ENCODE measurements at places on chromosomes 16 and 17.

GRCh38 chr17:18235743-18236256 lies 10.4 kb downstream of the LLGL1 start:
- DNase-seq = no peak

DNA sequence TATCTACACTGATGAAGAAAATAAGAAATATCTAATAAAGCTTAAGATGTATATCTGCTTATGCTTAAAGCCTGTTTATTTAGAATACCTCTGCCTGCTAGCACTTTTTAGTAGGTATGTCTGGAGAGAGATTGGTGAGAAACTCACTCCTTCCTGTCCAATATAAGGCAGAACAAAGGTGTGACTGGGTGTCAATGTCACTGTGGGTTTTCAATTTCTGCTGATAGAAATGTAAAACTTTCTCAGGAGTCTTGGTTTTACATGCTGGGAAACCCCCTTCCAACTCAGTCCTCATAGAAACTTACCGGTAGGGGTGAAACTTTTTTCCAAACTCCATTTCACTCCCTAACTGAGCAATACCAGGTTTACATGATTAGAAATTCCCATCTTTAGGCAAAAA lies 17.8 kb upstream of the MPHOSPH6 start:
- no peak for DNase-seq

- DNase-seq = no peak
These were observed 83.4 kb downstream of the TNFRSF13B start for GRCh38 chr17:16888413-16889087.

DNA sequence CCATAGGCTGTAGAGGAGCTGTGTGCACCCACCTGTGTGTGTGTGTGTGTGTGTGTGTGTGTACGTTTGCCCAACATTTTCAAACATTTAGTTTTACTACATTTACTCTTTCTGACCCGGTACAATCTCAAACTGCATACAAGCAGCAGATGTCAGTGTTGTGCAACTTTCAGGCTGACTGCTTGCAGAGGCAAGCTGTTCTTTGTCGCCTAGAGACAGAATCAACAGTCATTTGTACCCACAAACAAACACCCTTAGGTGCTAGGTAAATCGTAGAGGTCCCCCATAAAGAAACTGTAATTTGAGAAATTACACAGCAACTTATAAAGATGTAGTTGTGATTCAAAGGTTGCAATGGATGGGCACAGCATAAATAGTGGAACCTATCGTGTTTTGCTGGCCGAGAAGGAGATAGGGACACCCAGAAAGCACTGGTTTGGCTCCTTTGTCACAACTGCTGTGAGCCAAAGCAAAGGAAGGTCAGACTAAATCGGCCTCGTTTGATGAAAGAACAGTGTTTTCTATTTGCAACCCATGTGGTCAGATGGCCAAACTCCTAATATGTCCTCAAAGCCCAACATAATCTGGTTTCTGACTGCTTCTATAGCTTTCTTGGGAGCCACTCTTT lies 478.4 kb downstream of the TOX3 start:
- DNase-seq = peak; percentile 76

DNA sequence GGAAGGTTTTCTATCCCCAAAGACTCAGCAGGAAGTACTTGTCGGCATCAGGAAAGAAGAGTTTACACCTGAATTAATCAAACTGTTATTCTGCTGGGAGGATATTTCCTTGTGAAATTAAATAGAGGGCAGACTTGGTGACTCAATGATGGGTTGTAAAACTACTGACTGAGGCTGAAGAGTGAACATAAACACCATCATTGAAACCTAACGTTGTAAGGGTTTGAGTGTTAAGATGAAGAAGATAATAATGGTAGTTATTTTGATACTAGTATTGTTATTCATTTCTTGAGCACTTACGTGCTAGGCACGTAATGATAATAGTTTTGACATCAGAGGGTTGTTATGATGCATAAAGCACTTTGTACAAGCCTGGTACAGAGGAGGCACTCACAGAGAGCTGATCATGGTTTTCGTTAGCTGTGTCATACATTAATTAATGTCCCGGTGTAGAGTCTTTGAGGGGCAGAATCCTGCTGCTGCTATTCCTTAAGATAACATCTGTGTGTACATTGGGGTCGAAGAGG lies 64.2 kb upstream of the CACNG3 start:
- DNase-seq = no peak

- DNase-seq = peak; percentile 39
These were observed at the start of gene ENO3 for GRCh38 chr17:4950746-4951204. TSS of gene ENO3 (plus strand) at chr17:4951119. CDS start at chr17:4951830, 711 bp downstream.

GRCh38 chr16:142405-142967 lies 4.0 kb upstream of the NPRL3 start:
- DNase-seq = no peak

DNA sequence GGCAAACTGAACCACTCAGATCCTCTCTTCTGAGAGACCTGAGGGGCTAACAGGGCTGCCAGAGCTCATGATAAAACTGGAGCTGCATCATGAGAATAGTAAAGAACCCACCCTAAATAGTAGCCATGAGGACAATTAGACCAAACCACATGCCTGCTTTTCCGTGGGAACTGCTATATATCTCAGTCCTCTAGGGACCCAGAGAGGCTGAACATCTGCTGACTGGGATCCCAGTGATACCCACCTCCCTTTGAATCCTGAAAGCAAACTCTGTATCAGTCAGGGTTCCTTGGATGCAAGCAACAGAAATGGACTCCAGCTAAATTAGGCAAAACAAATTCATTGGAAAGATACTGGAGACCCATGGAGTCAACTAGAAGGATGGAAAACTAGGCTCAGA lies 6.5 kb downstream of the MT1X start:
- DNase-seq = no peak

- DNase-seq = no peak
These were observed 205.4 kb upstream of the HS3ST3A1 start for GRCh38 chr17:13807103-13807502.

DNA sequence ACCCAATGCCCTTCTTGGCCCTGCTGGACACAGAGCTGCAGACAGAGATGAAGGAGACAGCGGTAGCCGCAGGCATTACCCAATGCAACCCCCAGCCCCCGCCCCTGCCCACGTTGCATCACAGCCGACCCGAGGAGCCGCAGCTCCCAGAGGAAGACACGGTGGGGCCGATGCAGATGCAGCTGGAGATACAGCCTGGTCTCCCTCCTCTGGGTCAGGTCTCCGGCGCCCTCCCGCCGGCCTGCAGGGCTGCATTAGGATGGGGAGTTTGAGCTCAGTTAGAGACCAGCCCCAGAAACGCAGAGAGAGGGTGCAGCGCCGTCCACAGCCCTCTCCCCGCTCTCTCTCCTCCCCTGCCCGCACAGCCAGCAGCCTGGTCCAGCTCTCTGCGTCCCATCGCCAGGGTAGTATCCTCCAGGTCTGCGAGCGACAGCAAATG lies 19.4 kb upstream of the UBE2I start:
- DNase-seq = no peak

DNA sequence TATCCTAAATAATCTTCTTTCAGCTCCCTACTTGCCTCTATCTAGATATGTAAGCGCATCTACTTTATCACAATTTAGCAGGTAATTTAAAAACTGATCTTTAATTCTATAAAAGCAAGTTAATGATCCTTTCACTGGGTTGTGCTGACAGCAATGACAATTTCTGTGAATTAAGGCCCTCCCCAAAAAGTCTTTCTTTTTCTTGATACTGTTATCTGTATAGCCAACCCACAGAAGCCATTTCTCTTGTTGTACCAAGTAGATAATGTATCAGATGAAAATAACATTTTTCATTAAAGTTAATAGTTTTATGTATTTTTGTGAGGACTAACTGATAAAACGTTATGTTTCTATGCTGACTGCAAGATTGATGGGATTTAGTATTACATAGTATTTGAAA lies 3.8 kb downstream of the ZPBP2 start:
- DNase-seq = no peak

- peak; percentile 99 for DNase-seq
These were observed at the start of gene POLR3E for GRCh38 chr16:22297114-22297870. TSS of gene POLR3E (plus strand) at chr16:22297409. CDS start at chr16:22302969, 5,560 bp downstream.

DNA sequence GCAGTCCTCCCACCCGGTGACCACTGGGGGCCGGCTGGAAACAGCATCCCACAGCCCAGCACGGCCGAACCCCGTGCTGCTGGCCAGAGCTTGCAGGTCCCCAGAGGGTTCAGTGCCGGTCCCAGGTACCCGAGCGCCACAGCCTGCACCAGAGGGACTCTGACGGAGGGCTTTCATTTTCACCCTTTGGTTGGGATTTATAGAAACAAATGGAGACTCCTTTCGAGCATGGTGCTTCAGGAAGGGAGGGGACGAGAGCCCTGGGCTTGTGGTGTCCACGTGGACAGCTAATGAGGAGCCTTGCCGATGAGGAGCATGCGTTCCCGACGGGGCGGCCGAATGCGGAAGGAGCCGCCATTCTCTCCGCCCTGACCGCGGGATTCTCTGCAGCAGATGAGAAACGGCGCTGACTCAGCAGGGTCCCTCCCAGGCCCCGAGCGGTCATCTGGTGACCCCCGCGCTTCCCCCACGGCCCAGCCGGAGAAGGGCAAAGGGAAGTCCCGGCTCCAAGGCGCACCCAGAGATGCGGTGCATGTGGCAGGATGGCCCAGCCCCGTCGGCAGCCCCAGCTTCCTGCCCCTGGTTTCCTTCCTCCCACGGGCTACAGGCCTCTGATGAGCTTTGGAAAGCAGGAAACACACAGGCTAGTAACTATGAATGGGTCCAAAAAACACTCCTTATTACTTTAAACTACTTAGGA lies 9.8 kb downstream of the SLC38A10 start:
- peak; percentile 11 for DNase-seq

- DNase-seq = peak; percentile 83
These were observed 4.3 kb downstream of the AMDHD2 start for GRCh38 chr16:2524339-2524938.

DNA sequence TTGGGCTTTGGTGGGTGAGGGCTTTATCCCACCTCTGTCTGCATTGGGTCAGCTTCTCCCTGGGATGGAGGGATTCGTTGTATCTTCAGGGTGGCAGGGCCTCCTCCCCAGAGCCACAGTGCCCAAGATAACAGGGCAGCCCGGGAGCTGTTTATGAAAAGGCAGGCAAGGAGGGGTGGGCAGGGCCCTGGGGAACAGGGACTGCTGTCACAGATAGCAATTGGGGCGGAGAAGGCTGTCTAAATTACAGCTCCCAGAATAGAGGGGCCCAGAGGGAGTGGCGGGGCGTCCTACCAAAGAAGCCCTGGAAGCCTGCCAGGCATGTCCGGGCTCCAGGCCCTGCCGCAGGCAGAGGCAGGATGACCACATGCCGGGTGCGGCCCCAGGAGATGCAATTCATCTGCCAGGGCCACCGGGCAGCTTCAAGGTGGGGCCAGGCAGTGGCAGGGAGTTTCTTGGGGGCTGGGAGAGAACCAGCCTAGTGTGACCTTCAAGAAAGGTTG lies 18.8 kb upstream of the PHOSPHO1 start:
- no peak for DNase-seq

DNA sequence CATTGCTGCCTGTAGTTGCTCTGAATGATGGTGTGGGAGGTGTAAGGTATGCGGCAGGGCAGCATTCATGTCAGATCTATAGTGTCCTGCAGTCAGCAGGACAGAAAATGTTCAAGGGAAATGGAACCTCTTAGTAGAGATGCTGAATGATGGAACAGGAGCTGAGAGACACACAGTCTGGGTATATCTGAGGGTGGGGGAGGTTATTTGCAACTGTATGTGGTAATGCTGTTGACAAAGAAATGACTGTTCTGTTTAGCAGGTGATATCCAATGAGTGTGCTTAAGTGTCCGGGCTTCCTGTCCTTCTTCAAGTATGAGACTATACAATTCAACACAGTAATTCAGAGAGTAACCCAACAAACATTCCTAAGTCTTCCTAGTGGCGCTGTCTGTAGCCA lies 46.6 kb downstream of the STH start:
- no peak for DNase-seq

GRCh38 chr16:48918520-48919258 lies 308.7 kb upstream of the N4BP1 start:
- no peak for DNase-seq

- DNase-seq = no peak
These were observed 158.6 kb downstream of the CYLD start for GRCh38 chr16:50900391-50900942.

DNA sequence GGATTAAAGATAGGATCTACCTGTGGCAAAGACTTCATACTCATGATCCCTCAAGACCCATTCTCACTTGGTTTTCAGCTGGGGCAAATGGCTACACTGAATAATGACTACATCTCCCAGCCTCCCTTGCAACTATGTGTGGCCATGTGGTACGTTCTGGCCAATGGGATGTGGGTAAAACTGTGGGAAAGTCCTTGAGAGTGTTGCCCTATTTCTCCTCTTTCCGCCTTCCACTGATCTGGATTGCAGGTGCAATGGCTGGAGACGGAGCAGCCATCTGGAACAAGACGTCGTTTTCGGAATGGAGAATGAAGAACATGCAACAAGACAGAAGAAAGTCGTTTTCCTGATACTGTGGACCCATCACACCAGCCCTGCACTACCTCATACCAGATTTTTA lies 48.5 kb downstream of the HAPSTR1 start:
- peak; percentile 46 for DNase-seq

GRCh38 chr16:87274794-87275193 lies 42.4 kb downstream of the C16orf95 start:
- DNase-seq = no peak

GRCh38 chr17:71741836-71742235 lies 379.0 kb upstream of the SOX9 start:
- DNase-seq = no peak

DNA sequence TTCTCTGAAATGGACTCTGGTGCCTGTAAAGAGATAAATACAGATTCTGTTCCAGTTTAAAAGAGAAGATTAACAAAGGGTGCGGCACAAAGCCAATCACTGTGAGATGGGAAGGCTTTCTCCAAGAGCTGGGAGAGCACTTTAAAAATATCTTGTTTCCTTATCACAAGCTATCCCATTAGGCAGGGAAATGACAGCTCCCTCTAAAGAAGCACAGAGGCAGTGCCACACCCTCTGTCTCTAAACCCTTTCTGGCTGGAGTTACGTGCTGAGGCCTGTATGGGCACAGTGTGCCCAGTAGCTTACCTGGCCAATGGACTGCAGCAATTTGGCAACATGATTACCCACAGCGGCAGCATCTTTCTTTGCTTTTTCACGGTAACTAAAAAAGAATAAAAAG lies 9.0 kb upstream of the TERB1 start:
- no peak for DNase-seq

DNA sequence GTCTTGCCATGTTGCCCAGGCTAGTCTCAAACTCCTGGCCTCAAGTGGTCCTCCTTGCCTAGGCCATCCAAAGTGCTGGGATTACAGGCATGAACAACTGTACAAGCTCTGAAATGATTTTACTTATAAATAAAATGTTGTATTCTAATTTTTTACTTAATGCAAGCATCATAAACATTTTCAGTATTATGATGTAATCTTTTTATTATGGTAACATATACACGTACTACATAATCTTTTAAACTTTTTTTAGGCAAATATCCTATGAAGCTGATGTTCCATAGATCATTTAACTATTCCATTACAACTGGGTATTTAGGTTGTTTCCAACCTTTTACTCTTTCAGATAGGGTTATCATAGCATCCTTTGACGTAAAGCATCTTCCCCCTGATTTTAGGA lies 33.8 kb upstream of the USP43 start:
- DNase-seq = no peak

All from small intestine (tissue), 16 donors.